ENCODE measurements at places on chromosomes 12 and 14.

DNA sequence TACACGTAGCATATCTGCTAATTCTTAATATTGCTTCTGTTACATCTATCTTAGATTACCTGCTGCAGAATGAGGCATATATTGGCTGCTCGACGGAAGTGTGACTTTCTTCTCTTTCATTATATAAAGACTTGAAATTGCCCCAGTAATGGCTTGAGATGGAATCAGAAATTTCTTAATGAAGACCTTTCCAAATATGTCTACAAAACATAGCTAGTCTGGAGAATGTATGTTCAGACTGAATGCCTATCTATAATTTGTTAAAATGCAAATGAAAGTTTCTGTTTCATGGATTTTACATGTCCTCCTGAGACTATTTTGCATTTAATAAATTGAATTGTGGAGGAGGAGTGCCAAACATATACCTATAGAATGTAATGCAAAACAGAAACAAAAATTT, at the start of gene TAS2R10:
TSS of gene TAS2R10 (minus strand) at position 101 of the 400 bp plus-strand sequence. CDS start at position 12, 89 bp downstream.
- no peak for DNase-seq

DNA sequence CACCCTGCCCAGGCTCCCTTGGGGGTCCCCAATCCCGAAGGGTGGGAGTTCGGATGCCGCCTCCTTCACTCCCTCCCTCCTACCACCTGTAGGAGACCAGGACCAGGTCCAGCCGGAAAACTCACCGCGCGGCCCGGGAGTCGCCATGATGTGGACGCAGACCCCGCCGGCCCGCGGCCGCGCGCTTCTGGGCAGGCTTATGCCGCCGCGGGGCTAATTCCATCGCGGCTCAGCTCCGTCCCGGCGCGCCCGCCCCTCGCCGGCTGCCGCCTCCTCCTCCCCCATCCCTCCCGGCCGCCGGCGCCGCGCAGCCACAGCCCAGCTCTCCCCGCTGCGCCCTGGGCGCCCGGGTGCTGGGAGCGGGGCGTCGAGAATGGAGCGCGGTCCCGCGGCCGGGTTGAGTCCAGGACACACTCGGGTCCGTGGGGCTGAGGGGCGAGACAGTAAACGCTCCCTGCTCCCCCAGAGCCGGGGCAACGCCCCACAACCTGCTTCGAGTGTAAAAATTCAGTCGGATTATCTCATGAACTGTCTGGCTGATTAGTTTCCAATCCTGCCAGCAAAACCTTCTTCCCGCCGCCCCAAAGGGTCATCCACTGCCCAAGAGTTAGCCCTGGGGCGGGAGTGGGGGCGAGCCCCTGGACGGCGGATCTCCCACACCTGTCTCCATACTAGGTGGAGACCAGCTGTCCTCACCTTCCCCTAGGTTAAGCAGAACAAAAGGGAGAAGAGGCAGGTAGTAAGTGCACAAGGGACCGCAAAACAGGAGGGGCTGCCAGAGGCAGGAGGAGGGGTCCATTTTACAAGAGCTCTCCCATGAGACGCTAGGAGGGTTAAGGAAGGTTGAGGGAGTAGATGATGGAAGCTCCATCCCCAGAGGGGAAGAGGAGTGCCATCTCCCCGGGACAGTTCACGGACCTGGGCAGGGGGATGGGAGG, at the start of gene ANO2:
TSS of gene ANO2 (minus strand) at position 189 of the 938 bp plus-strand sequence. CDS start at position 147, 42 bp downstream.
- DNase-seq, result no peak

- no peak for DNase-seq
Observed at GRCh38 chr14:104869669-104870367, 4.8 kb downstream of the CEP170B start.

DNA sequence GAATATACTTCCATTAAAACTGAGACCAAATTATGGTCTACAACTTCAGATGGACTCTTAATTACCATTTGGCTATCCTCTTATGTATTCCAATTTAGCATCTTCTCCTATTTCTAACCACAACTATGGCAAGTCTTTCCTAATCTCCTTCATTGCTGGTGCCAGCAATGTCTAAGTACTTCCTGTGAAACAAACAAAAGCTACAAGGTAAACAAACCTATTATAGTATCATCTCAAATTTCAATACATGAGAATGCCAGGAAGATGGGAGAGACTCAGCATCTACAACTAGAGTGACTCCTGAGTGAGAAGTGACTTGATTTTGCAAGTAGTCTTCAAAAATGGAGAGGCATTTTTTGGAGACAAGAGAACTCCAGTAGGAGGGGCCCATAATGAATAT, 202.9 kb upstream of the ATXN7L3B start:
- no peak for DNase-seq

DNA sequence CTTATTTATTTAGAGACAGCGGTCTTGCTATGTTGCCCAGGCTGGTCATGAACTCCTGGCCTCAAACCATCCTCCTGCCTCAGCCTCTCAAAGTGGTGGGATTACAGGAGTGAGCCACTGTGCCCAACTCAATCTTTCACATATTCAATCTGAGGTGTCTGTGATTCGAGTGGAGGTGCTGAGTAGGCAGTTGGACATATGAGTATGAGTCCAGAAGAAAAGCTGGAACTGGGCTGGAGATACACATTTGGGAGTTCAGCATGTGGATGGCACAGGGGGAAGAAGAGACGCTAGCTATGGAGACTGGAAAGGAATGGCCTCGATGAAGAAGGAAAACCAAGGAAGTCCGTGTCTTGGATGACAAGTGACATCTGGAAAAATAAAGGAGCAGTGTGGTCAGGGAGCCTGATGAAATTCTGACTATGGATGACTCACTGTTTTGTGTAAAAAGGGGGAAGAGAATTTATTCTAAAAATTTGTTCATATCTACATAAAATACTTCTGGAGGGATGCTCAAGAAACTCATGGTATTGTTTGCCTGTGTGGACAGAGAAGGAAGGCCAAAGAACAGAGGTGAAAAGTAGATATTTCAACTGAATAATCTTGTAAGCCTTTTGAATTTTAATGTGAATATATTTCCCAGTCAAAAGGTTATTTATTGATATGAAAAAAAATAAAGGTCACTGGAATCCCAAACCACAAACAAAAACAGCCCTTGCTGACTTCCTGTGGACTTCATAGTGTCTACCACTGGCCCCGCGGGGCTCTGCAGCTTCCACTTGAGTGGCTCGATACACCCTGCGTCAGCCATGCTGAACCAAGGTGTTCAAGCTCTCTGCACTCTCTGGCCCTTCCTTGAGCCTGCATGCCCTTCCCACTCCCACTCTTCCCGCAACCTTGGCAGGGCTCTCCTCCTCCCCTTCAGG, 8.9 kb upstream of the LTA4H start:
- no peak for DNase-seq

DNA sequence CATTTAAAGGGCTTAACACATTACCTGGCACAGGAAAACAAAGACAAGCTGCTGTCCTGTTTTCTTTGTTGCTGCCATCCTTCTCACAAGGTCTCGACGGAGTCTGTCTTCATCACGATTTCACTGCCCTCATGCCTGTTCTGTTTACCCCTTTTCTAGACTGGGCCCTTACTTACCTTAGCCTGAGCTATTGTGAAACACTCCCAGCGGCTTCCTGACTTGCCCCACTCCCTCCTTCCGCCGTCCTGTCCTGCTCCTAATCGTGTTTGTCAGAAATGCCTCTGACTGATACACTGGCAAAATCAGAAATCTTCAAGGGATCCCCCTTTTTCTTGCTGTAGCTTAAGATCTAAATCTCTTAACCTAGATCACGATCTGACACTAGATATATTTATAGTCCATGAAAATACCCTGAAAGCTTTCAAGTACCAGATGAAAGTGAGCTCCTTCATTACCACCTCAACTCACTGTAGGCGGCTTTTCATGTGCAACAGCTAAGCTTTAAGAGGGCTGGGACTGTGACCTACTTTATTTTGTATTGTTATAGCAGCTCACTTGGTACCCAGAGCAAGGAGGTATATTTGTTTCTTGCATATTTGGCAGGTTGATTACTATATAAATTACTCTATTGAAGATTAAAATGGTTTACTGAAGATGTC, 32.1 kb downstream of the TECPR2 start:
- DNase-seq, result no peak
